ENCODE measurements at places on chromosomes 5 and 9.

DNA sequence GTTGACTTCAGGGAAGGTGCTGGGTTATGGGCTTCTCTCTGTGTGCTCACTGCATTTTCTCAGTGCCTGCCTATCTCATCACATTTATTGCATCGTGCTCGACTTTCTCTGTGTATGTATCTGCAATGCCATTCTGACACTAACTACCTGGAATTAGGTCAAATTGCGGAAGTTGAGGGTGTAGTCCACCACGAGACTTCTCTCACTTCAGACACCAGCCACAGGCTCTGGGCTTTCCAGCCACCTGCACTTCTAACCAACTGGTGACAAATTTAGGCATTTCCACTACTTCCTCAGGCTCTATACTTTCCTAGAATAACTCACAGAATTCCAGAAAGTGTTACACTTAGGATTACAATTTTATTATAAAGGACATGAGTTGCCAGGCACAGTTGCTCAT is 188.6 kb upstream of the ZNF608 start:
- no peak for DNase-seq

DNA sequence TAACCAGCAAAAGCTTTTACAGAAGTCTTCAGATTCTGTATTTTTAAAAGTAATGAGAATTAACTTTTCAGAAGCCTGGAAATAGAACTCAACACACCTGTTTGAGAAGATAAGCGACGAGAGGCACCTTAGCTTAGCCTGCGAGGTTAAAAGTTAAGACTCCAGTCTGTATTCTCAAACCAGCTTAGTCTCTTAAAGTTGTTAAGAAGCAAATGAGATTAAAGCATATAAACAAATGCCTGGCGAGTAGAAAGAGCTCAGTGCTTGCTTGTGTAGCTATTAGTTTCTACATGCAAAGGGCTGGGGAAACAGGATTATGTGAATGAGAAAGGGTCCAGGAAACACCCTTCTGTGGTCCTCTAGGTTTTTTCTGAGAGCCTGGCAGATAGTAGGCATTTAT is 51.7 kb downstream of the MTAP start:
- DNase-seq = no peak

DNA sequence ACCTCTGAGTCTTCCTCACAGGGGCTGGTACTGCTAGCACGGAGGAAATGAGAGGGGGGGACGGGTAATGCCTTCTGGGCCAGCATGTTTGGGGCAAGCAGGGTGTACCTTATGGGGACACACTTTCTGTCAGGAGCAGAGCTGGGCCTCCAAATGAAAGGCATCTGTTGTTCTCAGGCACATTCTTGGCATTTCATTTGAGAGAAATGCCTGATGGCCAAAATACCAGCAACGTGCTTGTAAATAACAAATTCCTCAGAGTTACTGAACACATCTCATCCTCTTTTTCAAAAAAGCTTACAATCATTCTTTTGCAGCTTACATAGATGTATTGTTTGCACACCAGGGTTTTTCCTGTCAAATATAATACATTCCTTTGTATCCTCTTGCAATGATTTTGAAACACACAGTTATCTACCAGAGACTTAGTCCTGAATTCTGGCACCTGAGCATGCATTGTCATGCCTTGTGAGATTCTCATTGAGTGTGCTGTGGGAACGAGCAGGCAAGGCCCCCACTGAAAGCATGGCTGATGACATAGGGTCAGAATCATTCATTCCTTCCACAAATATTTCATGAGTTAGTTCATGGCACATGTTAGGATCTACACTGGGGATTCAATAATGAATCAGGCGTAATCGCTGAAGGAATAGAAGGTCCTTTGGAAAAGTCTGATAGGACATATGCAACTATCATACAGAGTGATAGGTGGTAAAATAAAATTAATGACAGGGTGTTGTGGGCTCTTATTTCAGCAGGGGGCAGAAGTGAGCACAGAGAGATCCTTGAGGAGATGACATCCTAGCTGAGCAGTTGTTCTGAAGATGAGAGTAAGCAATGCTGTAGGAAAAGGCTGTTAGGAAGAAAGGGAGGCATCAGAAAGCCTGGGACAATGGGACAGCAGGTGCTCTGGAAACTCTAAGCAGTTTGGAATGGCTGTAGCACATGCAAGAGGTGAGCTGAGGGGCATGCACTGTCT is 260.9 kb upstream of the TUT7 start:
- DNase-seq = no peak

DNA sequence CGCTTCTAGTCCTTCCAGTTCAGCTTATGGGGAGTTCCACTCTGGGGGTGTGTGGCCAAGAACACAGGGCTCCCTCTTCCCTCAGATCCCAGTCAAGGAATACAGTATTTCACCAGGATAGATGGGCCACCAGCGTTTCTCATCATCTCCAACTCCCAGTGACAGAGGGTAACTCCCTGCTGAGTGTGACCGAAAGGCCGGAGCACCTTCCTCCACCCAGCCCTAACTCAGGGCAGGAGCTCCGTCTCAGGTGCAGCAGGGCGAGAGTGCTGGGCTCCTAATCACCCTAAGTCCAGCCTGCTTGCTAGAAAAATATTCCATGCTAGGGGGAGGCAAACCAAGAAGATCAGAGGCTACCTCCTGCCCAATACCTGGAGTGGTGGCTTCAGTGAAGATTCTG is 102.6 kb downstream of the ADAMTS2 start:
- no peak for DNase-seq

DNA sequence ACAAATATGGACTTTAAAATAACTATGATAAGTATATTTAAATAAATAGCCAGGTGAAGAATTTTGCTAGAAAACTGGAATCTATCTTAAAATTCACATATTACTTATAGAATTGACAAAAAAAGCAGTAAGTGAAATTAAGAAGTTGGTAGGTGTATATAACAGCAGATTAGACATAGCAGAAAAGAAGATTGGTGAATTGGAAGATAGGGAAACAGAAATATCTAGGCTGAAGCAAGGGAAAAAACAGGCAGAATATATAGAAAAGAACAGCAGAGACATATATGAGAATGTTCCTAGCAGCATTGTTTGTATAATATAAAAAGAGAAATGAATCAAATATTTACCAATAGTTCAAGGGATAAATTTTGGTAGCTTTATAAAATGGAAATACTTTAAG is 294.9 kb downstream of the TMEM232 start:
- no peak for DNase-seq

DNA sequence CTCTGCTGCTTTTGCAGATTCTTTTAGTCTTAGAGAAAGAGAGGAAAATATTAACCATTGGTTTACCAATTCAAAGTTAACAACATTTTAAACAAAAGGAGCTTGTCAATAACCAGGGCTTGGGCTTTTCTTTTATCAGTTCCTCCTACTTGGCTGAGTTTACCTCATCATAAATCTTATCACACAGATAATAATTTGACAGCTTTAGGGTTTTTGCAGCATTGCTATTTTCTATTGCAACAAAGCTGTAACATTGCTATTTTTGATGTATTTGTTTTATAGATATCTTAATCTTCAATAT is 9.8 kb upstream of the ABL1 start:
- no peak for DNase-seq

- DNase-seq = no peak
Measured at GRCh38 chr5:147474140-147474539, 35.7 kb downstream of the DPYSL3 start.

- no peak for DNase-seq
Measured at GRCh38 chr5:179295778-179296149, 49.5 kb downstream of the ADAMTS2 start.

GRCh38 chr5:113213551-113214425 is 221.0 kb downstream of the TSSK1B start:
- DNase-seq = no peak

Data from stimulated activated CD8-positive, alpha-beta memory T cell treated with anti-CD3 and anti-CD28 coated beads, Interleukin-4, amount 100 ng/mL, for 4 hours (primary cell).